ENCODE measurements at places on chromosomes 13 and 19.

DNA sequence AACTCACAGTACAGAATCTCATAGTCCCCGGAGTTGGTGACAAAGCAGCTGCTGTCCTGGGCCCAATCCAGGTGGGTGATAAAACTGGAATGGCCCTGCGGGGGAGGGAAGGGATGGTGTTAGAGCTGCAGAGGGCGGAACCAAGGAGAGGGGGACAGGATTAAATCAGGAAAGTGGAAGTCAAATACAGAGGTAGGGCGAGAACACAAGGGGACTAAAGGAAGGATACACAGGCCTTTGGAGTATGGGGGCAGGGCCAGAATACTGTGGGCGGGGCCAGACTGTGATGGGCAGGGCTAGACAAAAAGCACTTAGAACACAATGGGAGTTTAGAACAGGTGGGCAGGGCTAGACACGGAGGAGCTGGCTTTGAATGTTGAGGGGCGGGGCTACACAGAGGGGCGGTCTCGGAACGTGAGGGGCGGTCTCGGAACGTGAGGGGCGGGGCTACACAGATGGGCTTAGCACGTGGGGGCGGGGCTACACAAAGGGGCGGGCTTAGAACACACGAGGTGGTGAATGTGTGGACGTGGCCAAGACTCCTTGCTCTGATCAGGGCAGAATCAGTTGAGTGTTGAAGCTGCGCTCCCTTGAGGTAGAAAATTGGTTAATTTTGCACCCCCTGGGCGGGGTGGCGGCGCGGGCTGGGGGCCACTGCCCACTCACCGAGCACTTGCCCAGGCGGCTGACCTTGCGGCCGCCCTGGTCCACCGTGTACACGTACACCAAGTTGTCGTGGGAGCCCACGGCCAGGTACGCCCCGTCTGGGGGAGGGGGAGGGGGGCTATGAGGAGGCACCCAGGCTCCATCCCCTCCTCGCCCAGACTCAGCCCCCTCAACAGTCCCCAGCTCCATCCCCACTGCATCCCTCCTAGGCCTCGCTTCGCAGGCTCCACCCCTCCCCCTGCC is 14.0 kb upstream of the GPR4 start:
- peak; percentile 60 for DNase-seq

GRCh38 chr19:49338691-49339300 is 3.6 kb downstream of the CD37 start:
- no peak for DNase-seq

- no peak for DNase-seq
Measured at GRCh38 chr13:93670866-93671265, 444.3 kb downstream of the GPC6 start.

GRCh38 chr13:78736142-78736541 is 77.2 kb upstream of the OBI1 start:
- DNase-seq, result no peak

- DNase-seq, result no peak
Measured at GRCh38 chr19:3621689-3622088, 4.9 kb downstream of the CACTIN start.

DNA sequence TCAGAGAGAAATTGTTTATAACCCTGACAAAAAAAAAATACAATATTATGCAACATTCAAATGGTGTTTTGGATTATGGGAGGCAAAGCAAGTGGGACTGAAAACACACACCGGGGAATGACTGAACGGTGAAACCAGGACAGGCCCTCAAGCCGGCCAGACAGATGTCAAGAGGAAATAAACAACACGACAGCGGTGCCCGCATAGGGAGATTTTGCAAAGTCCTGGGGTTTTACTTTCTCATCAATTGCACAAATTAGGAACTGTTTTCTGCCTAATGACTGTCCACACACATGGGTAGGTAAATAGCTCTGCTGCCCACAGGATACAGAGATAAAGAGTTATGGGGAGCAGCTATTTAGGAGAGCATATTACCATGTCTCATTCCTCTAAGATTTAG is 134.5 kb downstream of the IRS2 start:
- DNase-seq, result peak; percentile 77

- no peak for DNase-seq
Measured at GRCh38 chr19:3968556-3969434, 2.1 kb downstream of the DAPK3 start.

DNA sequence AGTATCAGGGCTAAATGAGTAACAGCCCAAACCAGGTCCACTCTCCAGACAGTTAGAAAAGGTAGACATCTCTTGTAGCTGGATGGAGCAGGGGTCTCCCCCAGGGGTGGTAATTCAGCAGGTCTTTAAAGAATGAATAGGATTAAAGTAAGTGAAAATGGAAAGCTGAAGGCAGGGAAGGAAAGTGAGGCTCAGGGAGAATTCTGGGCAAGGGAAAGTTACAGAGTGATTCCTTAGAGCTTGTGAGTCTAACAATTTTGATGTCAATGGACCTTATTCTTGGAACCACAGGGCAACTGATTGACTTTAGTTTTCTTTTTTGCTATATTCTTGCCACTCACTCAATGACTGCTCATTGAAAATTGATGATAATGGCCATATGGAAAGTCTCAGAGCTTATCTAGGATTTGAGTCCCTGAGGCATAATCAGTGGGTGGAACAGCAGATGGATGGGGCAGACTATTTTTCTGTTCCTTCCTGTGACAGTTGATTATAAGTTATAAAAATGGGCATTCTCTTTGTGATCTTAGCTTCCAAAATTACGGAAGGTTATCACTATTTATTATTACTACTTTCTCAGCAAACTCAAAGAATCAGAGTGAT is 76.9 kb downstream of the LRCH1 start:
- DNase-seq, result no peak

DNA sequence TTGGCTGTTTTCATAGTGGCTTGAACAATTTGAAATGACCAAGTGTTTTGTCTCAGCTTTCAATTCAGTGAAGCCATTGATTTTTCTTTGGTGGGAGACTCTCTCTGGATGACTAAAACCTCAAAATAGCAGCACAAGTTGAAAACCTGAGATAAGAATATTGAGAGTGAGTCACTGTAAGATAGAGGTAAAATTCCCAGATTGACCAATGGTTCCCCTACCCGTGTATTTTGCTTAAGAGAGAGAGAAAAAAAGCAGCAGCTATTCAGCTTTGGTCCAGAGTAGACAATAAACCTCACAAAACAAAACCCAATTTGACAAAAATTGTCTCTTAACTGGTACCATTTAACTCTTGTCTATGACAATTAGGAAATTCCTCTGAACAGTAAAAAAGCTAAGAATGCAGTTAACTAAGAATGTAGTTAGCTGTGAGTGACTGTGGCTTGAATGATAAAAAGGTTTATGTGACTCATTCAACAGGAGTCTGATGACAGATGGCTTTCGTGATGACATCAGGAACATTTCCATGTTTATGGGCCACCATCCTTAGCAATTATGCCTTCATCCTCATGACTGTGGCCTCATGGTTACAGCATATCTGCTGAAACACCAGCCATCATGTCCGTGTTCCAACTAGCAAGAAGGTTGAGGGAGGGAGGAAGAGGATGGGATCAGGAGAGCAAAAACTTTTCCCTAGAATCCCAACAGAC is 356.9 kb downstream of the NDFIP2 start:
- DNase-seq, result no peak

GRCh38 chr13:50527612-50528509 is 315.6 kb downstream of the DLEU7 start:
- DNase-seq, result no peak

GRCh38 chr19:42090672-42091071 is 14.7 kb downstream of the ZNF574 start:
- no peak for DNase-seq

DNA sequence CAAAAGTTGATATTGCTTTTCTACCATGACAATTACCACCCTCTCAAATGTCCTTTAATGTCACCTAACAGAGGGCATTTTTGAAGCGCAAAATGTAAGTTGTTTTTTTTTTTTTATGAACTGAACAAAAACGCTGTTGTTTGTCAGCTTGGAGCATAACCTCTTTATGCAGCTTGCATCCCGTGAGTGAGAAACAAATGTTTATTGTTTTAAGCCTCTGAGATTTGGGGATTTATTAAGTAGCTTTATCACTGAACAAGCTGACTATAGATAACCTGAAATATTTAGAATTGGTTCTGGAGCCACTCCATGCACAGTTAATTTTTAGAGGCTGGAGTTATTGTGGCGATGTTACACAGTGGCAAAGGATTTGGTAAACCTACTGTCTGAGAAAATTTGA is 80.1 kb upstream of the ATXN8OS start:
- no peak for DNase-seq

GRCh38 chr19:30209617-30210600 is 162.3 kb upstream of the ZNF536 start:
- no peak for DNase-seq

GRCh38 chr13:21012841-21013681 is 48.3 kb downstream of the LATS2 start:
- no peak for DNase-seq

DNA sequence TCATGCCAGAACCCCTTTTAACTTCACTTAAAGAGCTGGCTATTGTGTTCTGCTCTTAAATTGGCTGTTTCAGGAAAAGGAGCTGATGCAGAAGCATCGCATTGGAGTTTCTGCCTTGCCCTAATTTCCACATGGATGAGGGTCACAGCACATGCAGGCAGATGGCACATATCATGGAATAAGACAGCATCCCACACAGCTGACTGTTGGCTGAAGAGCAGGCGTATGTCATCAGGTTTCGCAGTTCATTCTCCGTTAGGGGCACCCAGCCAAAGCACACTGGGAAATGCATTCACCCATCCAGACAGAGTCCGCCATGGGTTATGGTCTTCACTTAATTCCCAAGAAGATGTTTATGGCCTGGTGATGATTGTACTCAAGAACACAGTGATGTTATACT is 572.5 kb downstream of the LIG4 start:
- DNase-seq, result no peak

DNA sequence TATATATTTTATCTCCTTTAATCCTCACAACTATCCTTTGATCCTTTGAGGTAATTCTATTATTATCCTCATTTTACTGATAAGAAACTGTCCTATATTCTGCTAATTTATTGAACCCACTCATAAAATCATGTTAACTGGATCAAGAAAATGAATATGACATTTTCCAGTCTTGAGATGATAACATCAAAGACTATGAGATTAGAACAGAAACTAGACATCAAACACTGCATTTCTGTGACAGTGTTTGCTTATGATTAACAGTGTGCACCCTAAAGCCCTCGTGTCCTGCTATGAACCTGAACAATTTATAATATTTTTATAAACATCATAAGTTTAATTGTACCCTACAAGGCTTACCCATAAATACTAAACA is 96.3 kb downstream of the TBC1D4 start:
- no peak for DNase-seq

- no peak for DNase-seq
Measured at GRCh38 chr13:43876366-43876765, 3.2 kb downstream of the CCDC122 start.

GRCh38 chr13:66365101-66365500 is 865.0 kb downstream of the PCDH9 start:
- DNase-seq, result no peak

GRCh38 chr13:65719831-65720230 is 1510.3 kb downstream of the PCDH9 start:
- no peak for DNase-seq

- DNase-seq, result no peak
Measured at GRCh38 chr13:110641055-110642015, 26.0 kb downstream of the NAXD start.

DNA sequence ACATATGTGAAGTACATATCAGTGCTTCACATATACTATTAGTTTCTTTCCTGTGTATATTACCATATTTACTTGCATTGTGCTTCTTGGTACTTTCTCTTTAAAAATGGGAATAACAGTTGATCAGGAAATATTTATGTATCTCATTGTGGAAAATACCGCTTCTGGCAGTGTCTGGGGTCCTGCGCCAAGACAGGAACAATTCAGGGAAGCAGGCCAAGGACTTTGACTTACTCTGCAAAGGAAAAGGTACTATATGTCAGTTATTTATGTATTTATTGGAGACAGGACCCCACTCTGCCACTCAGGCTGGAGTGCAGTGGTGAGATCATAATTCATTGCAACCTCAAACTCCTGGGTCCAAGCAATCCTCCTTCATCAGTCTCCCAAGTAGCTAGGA is 57.7 kb upstream of the NBEA start:
- DNase-seq, result no peak

DNA sequence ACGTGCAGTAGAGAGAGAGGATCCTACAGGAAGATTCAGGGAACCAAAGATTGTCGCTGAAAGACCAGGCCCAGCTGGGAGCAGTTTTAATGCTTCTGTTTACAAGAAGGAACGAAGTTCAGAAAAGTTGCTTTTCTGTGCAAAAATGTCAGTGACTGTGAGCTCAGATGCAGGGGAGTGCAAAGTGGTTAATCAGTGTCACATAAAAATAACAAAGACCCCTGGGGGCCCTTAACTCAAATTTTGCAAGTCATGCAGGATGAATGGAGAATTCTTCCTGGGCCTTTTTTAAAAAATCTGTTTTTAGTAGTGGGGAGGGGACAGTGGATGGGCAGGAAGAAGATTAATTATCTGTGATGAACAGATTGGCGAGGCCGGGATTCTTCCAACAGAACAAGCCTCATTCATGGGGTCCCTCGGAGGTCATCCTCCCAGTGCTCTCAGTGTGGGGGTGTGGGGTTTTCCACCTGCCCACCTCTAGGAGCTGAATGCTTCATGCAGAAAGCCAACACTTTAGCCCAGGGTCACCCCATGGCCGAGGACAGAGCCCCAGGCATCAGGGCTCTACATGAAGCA is 167.2 kb downstream of the UQCRFS1 start:
- DNase-seq, result no peak

- peak; percentile 44 for DNase-seq
Measured at GRCh38 chr19:6769006-6769619, 1.9 kb upstream of the SH2D3A start.

GRCh38 chr19:14985133-14985532 is 5.5 kb upstream of the SLC1A6 start:
- no peak for DNase-seq

DNA sequence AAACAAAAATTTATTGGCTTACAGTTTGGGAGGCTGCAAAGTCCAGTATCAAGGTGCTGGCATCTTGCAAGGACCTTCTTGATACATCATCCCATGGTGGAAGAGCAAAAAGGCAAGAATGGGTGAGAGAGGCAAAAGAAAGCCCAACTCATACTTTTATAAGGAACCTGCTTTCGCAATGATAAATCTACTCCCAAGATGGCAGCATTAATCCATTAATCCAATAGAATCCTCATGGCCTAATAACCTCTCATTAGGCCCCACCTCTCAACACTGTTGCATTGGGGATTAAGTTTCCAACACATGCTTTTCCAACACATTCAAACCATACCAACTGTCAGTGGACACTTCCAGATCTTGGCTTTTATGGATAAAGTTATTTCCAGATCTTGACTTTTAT is 48.7 kb upstream of the ZNF507 start:
- no peak for DNase-seq

GRCh38 chr19:5172859-5173630 is 167.6 kb downstream of the PTPRS start:
- DNase-seq, result peak; percentile 55

DNA sequence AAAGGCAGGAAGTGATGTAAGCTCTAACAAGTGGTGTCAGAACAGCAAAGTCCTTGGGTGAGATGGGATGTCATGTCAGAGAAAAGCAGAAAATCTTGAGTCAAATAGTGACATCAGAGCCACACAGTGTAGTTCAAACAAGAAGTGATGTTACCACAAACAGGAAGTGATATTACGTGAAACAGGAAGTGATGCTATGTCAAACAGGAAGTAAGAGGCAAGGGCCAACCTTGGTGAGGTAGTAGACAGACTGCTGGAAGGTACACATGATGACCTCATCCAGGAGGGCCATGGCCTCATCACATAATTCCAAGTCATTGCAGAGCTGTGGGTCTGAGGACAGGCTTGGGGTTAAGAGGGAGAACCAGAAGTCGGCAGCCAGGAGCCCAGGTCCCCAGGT is 7.0 kb upstream of the MAMSTR start:
- DNase-seq, result peak; percentile 85

- DNase-seq, result no peak
Measured at GRCh38 chr13:88552966-88553365, 881.8 kb downstream of the SLITRK5 start.
